ENCODE measurements at places on chromosomes 2 and 18.

DNA sequence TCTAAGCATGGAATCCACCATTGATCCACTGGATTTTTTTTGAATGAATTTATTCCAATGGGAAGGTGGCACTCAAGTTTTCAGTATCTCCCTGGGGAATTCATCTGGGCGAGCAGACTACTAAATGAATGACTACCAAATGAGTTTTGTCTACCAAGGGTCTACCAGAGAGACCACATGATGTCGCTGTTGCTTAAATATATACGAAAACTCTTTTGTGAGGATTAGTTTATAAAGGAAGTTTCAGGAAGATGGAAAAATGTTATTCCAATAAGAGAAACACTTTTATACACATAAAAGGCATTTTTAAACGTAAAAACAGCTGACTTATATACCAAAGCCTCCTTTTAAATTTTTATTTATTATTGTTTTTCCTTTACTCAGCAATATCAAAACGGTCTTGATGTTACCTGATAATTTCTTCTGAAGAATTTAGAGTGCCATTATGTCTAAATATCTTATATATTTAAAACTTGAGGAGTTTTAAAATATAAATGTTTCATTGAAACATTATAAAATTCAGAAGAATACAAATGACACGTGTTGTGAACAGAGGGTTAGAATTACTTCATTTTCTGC is 139.7 kb downstream of the HRH4 start:
- DNase-seq = peak; percentile 11

DNA sequence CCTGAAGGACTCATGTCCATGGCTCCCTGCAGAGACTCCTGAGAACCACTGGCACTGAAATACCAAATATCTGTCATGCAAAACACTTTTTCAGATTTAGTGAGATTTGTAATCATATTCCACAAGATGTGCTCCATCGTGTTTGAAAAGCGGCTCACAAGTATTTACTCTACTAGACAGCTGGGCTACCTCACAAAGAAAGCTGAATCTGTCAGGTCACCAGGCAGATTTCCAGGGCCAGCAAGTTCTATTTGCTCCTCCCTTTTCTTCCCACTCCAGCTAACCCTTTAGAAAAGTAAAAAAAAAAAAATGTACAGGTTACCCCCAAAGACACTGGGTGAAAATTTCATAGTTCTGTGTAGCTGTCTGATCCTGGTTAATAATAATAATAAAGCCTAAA is 22.9 kb downstream of the WIPF1 start:
- no peak for DNase-seq

DNA sequence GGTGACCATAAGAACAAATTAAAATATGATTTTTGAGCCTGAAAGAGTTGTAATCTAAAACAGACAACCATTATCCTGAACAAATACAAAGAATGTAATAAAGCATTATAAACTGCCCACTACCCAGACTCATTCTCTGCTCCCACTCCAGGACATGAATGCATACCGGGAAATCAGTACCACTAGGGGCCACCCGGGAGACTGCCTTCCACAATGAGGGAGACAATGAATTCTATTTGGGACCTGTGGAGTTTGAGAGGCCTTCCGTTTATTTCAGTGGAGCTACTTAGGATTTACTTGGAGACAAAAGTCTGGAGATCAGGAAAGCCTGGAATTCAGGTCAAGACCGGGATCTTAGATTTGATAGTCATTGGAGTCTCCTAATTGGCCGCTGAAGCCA is 50.0 kb downstream of the NAB1 start:
- no peak for DNase-seq

GRCh38 chr2:8872821-8873432 is 35.5 kb upstream of the KIDINS220 start:
- peak; percentile 20 for DNase-seq

GRCh38 chr2:18104595-18105224 is 226.2 kb downstream of the KCNS3 start:
- no peak for DNase-seq

GRCh38 chr2:66733364-66733999 is 298.6 kb downstream of the MEIS1 start:
- no peak for DNase-seq

DNA sequence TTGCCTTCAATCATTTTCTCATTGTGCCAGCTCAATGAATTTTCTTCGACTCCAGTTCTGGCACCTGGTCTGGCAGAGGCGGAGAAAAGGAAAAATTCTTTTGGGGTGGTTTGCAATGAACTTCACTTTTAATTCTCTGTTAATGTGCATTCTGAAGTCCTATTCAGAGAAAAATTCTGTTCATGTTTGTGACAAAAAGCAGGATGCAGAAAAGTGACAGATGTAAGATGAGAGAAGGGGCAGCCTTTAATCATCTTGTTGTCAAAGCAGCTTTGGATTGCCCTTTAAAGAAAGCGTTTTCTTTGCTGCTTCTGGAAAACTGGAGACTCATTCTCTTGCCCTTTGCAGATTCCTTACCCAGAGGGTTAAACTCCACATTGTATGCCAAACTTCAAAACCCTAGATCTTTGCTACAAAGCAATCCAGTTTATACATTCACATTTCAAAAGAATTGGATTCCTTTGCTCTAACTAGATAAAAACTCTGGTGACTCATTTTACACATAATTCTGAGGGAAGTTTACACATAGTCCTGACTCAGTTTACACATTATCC is 94.6 kb upstream of the CAVIN2 start:
- no peak for DNase-seq
